ENCODE measurements at places on chromosomes 4 and X.

DNA sequence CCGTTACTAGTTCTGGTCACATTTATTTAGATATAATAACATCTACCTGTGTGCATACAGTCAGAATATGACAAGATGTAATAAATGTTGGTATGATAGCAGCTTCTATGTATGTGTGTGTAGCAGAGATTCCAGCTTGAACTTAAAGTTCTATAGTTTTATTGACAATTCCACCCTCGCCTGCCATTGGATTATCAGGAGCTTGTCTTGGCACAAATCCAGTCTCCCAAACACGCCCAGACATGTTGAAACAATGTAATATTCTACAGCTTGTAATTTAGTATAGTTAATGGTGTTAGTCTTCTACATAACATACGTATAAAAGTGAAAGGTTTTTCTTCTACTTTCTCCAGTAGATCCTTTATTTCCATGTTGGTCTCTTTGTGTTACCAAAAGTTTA, 44.4 kb downstream of the BBS12 start:
- DNase-seq: no peak

- no peak for DNase-seq
Observed at GRCh38 chrX:146481735-146482134, 327.8 kb upstream of the CXorf51B start.

DNA sequence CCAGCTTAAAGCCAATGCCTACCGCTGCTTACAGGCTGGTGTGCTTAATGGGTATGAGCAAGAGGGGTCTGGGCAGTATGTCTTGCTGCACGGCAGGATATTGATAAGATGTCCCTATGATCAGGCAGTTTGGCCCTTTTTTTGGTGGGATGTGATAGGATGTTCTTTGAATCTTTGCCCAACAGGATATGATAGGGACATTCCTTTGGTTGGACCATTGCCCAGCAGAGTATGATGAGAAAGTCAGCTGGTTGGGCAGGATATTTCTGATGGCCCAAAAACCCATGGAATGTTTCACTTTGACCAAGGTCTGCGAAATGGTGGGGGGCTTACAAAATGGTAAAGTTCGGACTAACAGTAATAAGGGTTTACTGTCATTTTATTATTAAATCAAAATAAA, 1060.6 kb downstream of the STIM2 start:
- no peak for DNase-seq

DNA sequence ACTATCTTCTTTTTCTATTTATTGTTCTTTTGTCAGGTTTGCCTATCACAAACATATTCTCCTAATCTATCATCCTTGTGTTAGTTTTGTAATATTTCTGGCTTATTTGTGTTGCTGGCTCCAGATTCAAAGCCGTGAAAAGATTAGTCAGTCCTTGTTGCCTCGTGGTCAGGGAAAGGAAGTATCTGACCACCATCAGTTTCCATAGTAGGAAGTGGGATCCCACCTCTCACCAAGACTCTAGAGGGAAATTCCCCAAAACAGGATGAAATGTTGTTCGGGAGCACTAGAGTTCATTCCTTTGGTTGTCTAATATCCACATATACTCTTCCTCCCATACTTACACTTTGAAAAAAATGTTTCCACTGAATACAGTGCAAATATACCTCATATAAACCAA, 131.0 kb upstream of the HUWE1 start:
- no peak for DNase-seq

DNA sequence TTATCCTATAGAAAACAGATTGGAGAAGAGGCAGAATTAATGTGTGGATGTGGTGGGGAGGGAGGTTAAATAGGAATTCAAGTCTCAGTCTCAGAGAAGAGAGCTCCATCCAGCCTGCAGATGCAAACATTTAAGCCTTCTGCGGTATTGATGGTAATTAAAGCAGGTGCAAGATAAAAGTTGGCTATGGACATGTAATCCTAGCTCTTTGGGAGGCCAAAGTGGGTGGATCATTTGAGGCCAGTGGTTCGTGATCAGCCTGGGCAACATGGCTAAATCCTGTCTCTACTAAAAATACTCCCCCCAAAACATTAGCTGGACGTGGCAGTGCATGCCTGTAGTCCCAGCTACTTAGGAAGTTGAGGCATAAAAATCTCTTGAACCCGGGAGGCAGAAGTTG, 332.7 kb downstream of the PABPC4L start:
- no peak for DNase-seq

Measured in stimulated activated CD8-positive, alpha-beta memory T cell treated with anti-CD3 and anti-CD28 coated beads, Interleukin-4, amount 100 ng/mL, for 4 hours (primary cell).